ENCODE measurements at places on chromosomes 6 and 20.

DNA sequence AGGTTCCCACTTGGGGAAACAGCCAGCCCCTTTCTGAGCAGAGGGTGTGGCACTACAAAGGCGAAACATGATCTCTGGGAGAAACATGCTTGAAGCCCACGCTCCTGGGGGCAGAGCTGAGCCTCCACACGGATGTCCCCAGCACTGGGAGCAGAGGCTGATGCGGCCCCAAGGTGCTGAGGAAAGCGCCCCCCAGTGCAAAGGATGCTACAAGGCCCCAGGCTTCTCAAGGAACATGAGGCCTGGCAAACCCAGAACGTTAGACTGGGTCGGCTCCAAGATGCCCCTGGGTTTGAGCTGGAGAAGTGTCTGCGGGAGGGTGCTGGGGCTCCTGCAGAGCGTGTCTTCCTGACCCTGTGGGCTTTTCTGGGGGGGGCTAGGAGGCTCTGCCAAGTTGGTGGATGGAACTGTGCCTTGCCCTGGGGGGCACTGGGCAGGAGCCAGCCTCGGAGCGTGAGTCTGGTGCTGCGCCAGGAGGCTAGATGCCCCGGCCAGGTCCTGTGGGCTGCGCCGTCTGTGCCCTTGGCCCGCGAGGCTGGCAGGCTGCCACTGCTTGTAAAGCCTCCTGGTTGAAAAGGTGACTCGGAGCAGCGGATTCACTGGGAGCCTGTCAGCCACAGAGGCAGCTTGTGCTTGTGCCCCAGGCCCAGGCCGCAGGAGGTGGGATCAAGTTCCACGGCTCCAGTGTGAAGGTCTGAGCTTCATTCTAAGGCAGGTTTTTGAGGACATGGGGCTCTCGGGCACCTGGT is 8.1 kb downstream of the SYNJ2 start:
- DNase-seq = peak; percentile 33

- no peak for DNase-seq
Observed at GRCh38 chr6:147849401-147850330, 341.2 kb downstream of the SAMD5 start.

- DNase-seq = no peak
Observed at GRCh38 chr20:58227391-58228102, 906 bp downstream of the ANKRD60 start.

GRCh38 chr6:140957386-140957785 is 1175.3 kb upstream of the GJE1 start:
- DNase-seq = no peak

GRCh38 chr6:99514089-99514488 is 1.1 kb downstream of the USP45 start:
- DNase-seq = peak; percentile 5

DNA sequence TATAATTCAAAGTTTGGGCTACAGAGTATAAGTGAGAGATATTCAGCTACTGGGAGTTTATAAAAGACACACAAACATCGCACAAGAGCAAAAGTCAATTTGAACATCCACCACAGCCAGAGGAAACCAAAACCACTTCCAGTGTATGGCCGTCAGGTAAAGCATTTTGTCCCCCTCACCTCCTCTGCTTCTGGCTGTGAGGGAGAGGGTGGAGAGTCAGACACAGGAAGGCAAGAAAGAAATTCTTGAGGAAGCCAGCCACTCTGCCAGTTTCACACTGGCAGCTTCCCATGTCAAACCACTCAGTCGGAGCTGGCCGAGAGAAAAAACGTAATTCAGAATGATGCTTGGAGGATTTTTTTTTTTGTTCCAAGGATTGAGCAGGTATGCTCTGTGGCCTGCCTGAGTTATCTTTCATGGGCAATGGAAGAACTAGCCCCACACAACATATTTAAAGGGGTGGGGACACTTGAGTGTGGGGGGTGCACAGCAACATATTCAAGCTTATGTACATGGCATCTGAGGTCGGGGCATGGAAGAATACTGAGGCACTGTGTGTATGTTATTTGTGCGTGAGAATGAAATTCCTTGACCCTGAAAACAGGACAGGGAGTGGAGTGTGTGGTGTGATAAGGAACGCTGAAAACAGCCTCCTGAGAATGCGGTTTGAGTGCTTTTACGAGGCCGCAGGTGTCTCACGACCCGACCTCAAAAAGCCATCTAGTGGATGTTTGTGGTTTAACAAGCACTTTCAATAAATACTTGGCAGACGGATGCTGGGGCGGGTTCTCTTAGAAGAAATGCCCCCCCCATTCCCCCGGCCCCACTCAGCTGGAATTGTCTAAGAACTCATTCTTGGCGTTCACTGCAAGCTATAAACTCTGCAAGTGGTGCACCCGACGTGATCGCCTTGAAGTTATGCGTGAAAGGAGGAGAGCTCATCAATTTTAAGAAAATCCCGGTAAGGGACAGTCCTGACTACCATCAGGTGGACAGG is 27.5 kb upstream of the ZBTB22 start:
- peak; percentile 59 for DNase-seq

DNA sequence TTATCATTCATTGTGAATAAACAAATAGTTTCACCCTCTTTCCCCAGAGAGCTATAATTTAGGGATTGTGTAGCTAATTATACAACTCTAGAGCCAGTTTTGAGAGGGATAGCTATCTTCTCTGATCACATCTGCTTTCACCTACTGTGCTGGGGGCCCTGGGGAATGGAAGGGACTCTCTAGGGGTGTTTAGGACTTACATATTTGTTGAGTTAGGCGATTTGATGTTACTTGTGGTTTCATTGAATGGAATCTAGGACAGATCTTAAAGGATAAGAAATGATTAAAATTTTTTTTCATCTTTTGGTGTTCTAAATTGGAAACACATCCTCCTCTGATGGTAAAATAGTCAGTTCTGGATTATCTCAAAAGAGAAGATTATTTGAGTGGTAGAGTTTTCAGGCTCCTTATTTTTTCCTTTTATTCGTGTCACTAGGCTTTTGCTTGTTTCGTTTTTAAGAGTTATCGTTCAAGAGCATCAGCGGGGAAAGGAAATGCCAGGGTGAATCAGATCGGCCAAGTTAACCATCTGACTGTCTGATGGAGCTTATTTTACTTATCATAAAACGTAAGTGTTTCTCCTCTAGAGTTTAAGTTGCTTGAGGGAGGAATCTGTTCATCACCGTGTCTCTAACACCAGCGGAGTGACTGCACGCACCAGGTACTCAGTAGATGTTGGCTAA is 236.7 kb downstream of the FARS2 start:
- peak; percentile 12 for DNase-seq
